Inflammatory macrophage treated with lipopolysaccharide for 1 hour (primary cell): ENCODE measurements at places on chromosomes 7 and 10.

- peak; percentile 60 for DNase-seq
These were observed 15.3 kb downstream of the SFRP4 start for GRCh38 chr7:37901236-37901827.

DNA sequence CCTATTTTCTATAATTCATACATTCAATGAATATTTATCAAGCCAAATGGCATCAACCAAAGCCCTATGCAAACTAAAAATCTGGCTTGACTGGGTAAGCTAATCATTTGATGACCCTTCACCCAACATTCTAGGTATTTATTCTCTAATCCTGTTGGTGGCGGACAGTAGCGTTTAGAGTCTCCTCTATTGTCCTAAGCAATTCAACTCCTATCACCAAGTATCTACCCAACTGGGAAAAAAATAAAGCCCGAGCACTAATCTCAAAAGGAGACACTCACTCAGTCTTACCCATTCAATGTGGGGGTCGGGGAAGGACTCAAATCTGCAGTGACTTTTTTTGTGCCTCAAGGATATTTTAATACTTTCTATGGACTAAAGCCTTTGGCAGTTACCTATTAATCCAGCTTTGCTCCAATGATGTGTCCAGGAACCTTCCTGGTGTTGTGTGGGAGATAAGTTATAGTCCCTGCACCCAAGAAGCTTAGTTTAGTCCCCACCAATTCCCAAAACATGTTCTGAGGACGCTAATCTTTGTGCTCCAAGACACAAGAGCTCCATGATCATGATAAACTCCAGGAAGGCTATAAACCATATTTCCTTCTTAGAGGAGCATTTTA, 30.6 kb downstream of the DNMBP start:
- DNase-seq = no peak

DNA sequence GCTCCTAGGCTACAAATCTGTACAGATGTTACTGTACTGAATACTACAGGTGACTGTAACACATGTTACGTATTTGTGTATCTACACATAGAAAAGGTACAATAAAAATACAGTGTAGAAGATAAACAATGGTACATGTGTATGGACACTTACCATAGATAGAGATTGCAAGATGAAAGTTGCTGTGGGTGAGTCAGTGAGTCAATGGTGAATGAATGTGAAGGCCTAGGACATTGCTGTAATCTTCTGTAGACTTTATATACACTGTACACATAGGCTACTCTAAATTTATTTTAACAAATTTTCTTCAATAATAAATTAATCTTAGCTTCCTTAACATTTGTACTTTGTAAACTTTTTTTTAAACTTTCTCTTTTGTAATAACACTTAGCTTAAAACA, 205.6 kb downstream of the RNLS start:
- no peak for DNase-seq

DNA sequence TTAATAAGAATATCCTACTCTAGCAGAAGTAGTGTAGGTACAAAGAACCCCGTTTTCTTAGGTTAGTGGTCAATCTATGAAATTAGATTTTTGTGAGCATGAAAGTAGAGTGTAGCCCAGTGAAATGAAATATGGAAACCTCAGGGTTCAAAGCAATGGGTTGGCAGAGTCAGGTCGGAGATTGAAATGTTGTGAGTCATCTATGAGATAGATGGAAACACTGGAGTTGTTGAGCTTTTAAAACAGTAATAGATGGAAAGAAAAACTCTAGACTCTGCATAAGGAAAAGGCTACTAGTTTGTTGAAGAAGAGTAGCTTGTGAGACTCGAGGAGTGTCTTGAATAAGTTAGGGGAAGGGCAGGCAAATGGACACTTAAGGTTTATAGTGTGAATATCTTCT, 251.9 kb downstream of the EXOC4 start:
- no peak for DNase-seq

- DNase-seq = no peak
These were observed 260.5 kb upstream of the ZMIZ1 start for GRCh38 chr10:78808286-78808685.

- no peak for DNase-seq
These were observed 108.9 kb upstream of the FRMD4A start for GRCh38 chr10:14439451-14440259.

- no peak for DNase-seq
These were observed 361.8 kb downstream of the GATA3 start for GRCh38 chr10:8416192-8416701.

DNA sequence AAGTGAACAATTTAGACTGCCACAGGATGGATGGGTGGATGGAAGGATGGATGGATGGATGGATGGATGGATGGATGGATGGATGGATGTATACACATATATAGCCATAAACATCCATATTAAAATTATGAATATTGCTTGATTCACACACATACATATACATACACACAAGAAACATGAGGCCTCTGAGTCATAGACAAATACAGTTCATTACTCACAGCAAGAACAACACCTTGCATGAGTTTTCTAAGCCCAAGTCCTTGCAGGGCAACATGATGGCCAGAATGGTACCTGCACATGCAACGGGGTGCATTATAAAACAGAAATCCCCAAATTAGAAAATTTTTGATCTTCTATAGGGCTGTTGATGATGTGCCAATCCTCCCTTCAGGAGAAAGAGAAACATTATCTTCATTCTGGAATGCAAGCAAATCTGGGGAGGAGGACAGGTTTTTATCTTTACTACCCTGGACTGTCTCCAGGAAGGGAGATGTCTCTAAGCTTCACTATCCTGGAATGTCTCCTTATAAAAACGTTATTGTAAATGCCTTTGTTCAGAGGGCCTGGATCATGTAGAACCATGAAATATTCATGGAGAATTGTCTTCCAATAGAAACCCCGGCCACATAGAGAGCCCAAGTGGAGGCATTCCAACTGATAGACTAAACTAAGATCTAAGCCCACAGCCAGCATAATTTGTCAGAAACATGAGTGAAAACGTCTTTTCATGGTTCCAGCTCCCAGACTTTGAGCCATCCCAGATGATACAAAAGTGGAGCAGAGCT, 238.6 kb upstream of the LRRN3 start:
- no peak for DNase-seq

- DNase-seq = peak; percentile 46
These were observed 559 bp downstream of the DBF4 start for GRCh38 chr7:87876869-87877234.

DNA sequence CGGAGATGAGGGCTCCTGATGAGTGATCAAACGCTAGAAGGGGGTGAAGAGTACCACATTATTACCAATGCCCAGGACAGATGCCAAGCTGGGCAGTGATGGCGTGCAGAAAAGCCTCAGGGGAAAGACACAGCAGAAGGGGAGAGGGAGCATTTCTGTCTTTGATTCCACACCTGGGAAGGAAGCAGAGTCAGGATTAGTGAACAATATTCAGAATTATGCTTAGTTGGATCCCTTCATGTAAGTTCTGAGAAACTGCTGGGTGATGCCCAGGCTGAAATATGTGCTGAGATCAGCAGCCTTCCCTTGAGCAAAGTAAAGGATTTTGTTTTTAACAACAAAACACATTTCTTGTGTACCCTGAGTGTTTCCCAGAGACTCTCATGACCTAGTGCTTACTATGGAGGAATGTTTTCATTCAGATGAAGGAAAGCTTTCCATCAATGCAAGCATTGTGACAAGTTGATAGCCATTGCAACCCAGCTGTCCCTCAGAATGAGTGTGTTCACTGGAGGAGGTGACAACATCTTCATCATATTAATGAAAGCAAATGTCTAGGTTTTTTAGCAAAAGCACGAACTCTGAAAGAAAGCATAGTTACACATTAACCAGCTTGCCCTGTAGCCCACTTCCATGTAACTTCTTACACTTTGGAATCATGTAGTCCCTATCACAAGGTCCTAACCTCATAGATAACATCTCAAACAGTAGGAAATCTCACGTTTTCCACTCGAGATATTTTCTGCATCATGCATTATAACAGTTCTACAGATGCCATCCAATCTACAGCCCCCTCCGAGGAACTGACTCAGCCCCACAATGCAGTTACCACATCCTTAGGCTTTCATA, 23.8 kb upstream of the AKR1C1 start:
- DNase-seq = no peak

DNA sequence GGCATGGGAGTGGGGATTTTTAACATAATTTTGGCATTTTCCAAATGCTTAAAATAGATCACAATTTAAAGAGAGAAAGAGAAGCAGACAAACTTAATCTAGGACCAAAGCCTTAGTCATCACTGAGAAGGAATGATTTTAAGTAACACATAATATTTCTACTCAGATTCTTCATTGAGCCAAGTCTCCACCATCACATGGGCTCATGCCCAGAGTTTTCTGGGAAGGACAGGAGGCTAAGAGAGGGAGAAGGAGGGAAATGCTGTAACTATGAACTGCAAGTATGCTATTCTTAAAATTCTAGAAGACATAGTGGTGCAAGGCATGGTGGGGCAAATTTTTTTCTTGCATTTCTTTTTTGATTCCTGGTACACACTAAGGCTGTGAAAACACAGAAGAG, 23.8 kb upstream of the UBE2D1 start:
- DNase-seq = no peak

DNA sequence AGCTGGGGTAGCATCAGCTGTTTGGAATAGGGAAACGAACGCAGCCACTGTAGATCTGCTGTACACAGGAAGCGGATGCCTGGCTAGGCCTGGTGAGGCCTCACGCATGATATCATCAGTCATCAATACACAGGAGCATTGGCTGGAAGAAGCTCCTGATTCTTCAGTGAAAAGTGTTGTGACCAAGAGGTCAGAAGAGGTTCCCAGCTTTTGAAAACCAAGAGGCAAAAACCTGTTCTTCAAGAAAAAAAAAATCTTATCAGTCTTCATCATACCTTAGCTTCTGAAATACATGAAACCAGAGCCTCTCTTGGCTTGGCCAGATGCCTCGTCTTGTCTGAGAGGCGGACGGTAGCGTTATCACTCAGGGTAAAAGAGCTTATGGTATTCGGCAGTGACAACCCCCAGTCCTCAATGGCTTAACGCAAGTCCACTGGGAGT, 139.3 kb upstream of the TCF7L2 start:
- no peak for DNase-seq

GRCh38 chr10:129046962-129047361, 420.1 kb upstream of the MGMT start:
- DNase-seq = no peak

- no peak for DNase-seq
These were observed 132.1 kb downstream of the CCDC3 start for GRCh38 chr10:12869427-12869826.

DNA sequence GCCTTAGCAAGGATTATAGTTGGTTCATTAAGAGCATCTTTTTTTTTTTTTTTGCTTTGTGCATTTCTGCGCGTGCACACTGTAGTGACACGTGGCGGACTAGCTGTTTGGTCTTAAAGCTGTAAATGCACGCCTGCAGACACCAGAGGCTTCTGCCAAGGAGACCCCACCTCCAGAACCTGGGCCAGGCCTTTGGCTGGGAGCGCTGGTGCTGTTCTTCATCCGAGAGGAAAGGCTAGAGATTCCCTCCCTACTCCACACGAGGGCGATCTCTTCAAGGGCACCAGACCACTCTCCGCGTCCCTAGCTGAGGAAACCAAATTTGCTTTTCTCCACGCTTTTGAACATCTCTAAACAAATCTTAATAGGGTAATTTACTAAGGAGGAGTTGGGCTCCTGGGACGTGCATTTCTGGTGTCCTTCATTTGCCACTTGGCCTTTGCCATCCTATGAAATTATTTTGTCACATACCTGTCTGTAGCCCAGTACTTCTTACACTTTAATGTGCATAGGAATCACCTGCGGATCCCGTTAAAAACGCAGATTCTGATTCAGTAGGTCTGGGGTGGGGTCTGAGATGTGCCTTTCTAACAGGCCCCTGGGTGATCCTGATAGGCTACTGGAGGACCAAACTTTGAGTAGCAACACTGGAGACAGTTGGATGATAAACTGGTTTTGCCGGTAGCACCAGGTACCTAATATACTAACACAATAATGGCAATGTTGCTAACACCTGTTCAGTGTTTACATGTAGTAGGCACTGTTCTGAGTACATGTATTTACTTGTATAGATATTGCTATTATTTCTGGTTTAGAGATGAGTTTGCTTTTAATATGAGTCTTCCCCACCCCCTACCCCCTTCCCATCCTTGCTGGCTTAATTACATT, 1.3 kb upstream of the SLC26A5 start:
- DNase-seq = peak; percentile 48

GRCh38 chr7:16594676-16595075, 50.9 kb downstream of the ANKMY2 start:
- DNase-seq = no peak

GRCh38 chr7:139674341-139674740, 103.5 kb downstream of the HIPK2 start:
- DNase-seq = no peak

DNA sequence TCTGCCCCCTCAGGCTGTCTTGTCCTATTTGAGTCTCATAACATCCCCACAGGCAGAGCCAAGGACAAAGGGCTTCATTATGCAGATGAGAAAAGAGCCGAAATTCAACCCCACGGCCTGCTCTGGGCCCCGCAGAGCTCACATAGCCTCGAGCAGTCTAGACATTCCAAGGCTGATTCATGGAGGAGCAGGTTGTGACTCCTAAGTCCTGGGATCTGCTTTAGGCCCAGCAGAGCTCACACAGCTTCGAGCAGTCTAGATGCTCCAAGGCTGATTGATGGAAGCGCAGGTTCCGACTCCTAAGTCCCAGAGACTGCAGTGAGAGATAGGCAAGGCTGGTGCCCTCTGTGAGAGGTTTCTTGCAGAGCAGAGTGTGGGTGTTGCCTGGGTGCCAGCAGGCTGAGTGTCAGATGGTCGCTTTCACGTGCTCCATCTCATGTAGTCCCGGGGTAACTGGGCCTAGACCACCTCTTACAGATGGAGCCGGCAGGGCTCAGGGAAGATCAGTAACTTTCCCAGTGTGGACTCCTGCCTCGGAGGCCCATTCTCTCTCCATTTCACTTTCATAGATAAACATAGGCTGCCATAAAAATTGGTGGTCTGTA, 436.1 kb upstream of the FOXK1 start:
- no peak for DNase-seq

DNA sequence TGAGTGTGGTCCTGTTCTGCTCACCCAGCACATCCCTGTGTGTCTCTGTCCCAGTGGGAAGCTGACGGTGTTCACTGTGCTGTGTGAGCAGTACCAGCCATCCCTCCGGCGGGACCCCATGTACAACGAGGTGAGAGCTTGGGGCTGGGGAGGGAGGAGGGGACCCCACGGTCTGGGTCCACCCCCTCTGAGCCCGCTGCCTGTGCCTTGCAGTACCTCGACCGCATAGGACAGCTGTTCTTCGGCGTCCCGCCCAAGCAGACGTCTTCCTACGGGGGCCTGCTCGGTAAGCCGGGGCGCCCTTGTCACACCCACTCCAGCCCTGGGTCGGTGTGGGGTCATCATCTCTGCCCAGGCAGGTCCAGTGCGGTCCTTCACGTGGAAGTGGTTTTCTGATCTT, 17.3 kb downstream of the GET4 start:
- DNase-seq = no peak
